ENCODE measurements at places on chromosomes 12 and 14.

DNA sequence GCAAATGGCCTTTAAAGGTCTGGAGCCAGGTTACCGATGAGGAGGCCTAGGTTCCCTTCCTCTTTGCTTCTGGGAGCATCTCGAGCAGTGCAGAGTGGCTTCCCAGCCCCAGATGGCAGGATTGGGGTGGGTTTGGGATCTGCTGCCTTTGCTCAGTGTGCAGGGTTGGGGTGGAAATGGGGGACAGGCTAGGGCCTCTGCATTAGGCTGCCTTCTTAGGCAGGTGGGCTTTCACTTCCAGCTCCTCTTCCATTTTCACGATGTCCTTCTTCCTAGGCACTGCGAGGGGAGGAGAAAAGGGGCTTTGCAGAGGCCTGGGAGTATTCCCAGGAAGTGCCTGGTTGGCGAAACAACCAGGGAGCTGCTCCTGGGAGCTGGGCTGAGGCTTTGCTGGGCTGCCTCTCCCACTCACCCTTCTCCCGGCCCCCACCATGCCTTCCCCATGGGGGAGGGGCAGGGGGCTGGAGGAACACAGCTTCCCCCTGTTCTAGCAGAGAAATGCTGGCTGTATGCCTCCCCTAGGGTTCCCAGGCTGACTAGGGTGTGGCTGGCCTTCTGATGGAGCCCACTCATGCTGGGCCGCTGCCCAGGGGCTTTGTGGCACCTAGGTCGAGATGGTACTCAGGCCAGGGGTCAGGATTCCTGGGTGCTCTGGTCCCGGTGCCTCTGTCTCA lies 2.4 kb downstream of the NR4A1 start:
- no peak for DNase-seq

GRCh38 chr14:79369359-79370332 lies 841.7 kb downstream of the DIO2 start:
- DNase-seq: no peak

- no peak for DNase-seq
Observed at GRCh38 chr12:34598851-34599529, 576.7 kb downstream of the ALG10 start.

GRCh38 chr12:1429980-1430379 lies 164.4 kb downstream of the FBXL14 start:
- no peak for DNase-seq

- DNase-seq: no peak
Observed at GRCh38 chr12:2236506-2237294, 183.9 kb downstream of the CACNA1C start.

- DNase-seq: no peak
Observed at GRCh38 chr14:45083617-45083975, 320 bp upstream of the PRPF39 start.

- DNase-seq: no peak
Observed at GRCh38 chr14:91839749-91840148, 27.6 kb downstream of the TC2N start.

DNA sequence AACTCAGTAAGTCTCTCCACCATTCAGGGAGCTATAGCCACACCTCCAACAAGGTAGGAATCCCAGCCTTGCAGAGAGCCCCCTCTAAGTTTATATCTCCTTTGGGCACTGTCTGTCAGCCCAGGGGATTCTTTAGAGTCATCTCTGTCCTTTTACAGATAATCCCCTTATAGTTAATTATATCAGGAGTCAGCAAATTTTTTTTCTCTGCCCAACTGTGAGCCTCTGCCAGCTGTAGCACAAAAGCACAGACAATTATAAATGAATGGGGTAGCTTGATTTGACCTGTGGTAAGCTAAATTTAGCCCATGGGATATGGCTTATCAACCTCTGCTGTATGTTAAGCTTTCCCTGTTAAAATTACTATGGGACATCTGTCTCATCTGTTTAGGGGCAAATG lies 8.3 kb downstream of the CEP128 start:
- DNase-seq: no peak

DNA sequence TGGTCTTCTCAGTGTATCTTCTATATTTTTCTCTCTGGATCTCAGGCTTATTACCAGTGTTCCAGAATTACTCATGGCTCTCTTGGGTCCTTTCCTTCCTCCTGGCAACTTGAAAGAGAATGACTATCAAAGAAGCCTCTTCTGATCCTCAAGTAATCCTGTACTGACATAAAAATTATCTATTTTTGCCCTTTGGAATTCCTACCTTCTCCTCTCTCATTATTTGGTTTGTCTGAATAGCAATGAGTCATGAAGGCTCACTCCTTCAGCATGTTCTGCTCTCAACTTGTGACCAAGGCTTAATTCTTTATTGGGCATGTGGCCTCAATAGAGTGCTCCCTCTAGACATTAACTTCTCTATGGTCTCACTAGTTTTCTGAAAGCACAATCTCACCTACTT lies 553.6 kb upstream of the ATP2B1 start:
- no peak for DNase-seq

- DNase-seq: no peak
Observed at GRCh38 chr12:50256761-50257160, 26.6 kb downstream of the LIMA1 start.

DNA sequence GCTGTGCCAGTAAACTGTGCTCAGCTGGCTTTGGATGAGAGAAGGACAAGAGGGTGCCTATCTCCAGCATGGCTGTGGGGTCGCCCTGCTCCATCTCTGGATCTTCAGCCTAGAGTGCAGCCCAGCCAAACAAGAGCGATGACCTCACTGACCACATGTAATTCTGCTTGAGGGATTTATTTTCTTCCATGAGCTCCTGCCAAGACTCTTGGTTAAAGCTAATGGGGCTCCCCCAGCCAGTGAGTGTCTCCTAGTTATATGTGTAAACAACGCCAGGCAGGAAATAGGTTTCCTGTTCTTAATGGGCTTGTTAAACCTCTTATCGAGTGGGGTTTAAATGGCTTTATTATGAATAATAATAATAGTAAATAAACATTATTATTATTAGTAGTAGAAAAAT lies 397.2 kb downstream of the NRXN3 start:
- no peak for DNase-seq

- no peak for DNase-seq
Observed at GRCh38 chr14:22460461-22461195, 128.4 kb downstream of the DAD1 start.

GRCh38 chr14:85041618-85042017 lies 488.3 kb upstream of the FLRT2 start:
- DNase-seq: no peak

GRCh38 chr12:81224626-81225025 lies 146.7 kb downstream of the ACSS3 start:
- DNase-seq: no peak

DNA sequence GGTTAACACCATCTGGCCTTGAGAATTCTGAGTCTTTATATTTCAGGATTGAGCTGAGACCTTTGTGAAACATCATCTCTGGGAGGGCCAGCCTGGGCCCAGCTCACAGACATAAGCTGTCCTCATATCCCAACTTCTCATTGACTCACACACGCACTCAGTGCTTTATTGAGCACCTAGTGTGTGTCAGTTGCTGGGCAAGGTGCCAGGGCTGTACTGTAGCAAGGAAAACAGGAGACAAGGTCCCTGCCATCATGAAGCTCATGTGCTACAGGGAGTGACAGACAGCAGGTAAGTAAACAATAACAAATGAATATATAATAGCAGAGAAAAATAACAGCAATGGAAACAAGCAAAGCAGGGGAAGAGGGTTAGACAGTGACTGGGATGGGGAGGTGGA lies 30.5 kb upstream of the CCDC63 start:
- DNase-seq: no peak

DNA sequence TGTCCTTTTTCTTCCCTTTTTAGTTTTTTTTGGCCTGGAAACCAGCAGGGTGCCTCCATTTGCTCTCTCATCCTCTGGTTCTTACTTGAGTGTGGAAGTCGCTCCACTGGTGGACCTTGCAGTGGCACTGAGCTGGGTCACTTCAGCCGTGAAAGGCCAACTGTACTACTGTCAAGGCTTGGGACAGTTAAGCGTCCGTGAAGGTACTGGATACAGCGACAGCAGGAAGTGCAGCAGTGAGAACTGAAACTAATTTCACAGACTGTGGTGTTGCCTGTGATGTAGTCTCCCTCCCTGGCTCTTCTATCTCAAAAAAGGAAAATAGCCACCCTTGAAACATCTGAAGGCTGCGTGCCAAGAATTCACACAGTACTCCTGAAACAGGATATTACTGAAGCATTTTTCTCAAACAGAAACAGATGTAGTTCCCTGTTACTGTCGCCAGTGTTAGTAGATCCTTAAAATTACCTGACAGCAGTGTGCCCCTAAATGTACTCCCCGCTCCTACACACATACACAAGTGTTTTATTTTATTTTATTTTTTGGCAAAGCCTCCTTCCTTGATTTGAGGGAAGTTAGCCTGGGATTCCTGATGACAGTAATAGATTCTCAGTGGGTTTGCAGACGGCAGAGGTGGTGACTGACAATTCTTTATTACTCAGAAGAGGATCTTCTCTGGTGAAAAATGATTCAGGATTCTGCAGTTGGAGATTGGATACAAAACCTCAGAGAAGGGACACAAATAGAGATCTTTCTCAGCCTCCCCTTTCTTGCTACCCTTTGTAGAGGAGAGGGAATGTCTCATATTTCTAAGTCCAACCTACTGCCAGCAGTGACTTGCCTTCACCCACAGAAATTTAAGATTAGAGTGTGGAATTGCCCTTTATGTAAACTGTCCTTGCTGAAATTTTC lies 4.4 kb downstream of the SUSD6 start:
- no peak for DNase-seq

GRCh38 chr12:101855364-101855884 lies 22.0 kb upstream of the DRAM1 start:
- DNase-seq: no peak

DNA sequence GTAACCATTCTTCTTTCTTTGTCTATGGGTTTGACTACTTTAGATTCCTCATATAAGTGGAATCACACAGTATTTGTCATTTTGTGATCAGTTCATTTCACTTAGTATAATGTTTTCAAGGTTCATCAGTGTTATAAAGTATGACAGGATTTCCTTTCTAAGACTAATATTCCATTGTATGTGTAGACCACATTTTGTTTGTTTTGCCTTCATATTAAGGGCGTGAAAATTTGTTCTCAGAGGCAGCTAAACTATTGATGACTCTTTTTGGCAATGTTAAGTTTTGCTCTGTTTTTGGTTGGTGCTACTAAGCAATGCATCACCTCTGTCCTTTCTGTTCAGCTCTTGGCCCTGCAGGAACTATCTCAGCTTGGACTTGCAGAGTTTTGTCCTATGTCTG lies 1.7 kb upstream of the KLRG1 start:
- no peak for DNase-seq

GRCh38 chr12:77122236-77122635 lies 56.9 kb upstream of the E2F7 start:
- no peak for DNase-seq

DNA sequence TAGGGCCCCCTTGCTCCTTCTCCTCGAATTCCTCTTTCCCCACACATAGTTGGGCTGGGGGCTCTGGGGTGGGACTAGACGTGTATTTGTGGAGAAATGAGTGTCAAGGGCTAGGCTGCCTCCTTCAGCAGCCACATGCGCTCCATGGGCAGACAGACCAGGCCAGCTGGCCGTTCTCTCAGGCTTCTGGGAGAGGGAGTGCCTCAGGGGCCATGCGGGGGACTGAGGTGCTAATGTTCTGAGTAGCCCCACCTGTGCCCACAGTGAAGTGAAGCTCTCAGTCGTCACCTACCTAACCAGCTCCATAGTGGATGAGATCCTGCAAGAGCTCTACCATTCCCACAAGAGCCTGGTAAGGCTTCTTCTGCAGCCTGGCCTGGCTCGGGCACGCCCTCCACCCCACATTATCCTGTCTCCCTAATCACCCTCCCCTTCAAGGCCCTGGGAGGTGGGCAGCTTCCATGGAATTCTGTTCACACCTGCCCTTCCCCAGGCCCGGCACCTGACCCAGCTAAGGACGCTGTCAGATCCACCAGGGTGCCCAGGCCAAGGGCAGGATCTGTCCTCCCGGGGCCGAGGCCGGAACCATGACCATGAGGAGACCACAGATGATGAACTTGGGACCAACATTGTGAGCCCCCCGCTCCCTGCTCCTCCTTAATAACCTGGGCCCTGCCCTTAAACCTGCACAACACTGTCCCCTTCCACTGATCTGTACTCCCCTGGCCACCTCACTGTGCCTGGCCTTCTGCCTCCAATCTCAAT lies 9.0 kb upstream of the CPNE6 start:
- DNase-seq: no peak

- DNase-seq: no peak
Observed at GRCh38 chr14:92108345-92109254, 2.2 kb upstream of the ATXN3 start.

- DNase-seq: no peak
Observed at GRCh38 chr14:95478309-95478708, 38.1 kb downstream of the SYNE3 start.

- no peak for DNase-seq
Observed at GRCh38 chr14:38761033-38761432, 342.0 kb downstream of the SEC23A start.

DNA sequence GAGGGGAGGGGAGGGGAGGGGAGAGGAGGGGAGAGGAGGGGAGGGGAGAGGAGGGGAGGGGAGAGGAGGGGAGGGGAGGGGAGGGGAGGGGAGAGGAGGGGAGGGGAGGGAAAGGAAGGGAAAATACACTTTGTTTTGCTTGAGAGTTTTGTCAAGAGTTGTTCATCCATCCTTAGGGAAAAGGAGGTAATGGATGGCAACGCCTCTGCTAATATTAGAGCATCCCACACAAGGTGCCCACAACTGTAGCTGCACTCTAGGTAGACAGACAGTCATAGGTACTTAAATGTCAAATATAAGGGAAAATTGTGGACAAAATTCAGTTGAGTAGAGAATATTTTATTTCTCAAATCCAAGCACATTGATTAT lies 2.5 kb upstream of the SSH1 start:
- no peak for DNase-seq

DNA sequence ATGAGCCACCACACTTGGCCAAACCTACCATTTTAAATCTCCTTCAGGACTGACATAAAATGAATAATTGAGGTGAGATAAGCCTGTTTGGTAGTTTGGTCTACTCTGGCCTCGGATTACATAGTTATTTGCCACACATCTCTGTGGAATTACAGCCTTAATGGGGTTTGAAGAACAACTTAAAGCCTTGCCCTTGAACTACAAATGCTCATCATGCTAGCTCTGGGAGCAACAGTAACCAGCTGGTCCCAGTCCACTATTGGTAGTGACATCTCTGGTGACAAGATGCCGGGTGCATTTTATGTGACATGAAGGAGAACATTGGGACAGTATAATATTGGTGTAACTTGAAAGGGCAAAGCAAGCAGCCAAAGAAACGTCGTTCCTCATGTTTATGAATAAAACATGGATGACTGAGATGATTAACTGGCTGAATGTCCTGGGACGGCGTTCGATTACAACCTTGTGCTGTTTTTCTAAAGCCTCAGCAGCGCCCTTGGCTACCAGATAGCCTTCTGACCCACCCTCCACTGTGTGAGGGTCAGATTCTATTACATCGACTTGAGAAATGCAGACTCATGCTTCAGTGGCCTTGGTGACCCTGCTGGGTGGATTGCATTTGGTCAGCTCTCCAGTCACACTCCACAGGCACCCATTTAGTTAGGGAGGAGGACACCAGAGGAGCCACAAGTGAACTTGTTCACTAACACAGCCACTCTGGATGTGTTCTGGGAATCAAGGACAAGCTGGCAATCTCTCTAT lies 41.5 kb downstream of the BEST3 start:
- no peak for DNase-seq

GRCh38 chr12:76030341-76031080 lies 1.1 kb downstream of the PHLDA1 start:
- peak; percentile 55 for DNase-seq

Measured in stimulated activated CD4-positive, alpha-beta T cell treated with anti-CD3 and anti-CD28 coated beads, Interleukin-4, amount 100 ng/mL, for 1 hour (primary cell).